ENCODE measurements at places on chromosomes 5 and 9.

- DNase-seq: no peak
Measured at GRCh38 chr5:65791712-65792673, 70.0 kb downstream of the NLN start.

DNA sequence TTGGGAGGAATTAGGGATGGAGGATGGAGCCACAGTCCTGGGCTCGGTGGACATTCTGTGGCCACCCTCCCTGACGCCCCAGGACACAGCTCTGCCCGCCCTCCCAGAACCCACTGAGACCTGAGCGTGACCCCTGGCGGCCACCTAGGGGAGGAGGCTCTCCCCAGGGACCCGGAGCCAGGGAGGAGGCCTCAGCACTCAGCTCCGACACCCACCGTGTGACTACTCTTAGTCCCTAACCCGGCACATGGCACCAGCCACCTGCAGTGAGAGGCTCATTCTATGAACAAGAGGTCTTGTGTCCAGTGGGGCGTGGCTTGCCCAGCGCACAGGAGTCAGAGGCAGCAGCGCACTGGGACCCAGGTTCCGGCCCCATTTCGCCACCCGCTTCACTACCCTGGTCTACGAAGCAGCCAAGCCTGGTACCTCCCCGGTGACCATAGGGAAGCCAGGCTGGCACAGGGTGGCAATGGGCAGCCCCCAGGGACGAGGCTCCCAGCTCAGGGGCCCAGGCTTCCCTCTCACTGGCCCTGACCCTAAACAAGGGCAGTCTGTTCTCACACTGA is 10.2 kb downstream of the SARDH start:
- DNase-seq: no peak

- no peak for DNase-seq
Measured at GRCh38 chr5:126855266-126855665, 78.3 kb downstream of the LMNB1 start.

DNA sequence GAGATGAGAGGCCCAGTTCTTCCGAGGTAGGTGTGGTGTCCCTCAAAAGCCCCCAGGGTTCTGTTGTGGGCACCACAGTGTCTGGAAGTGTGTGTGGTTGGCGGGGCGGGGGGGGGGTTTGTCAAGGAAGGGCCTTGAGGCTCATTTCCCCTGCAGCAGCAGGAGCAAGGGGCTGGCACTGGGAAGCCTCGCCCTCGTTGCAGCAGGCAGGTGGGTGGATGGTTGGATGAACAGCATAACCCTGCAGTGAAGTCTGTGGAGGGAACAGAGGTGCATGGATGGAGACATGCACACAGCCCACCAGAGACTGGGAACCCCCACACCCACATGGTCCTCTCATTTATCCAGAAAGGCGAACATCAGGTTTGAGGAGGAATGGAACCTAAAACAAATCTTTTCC is 2.0 kb upstream of the SPATA31E1 start:
- no peak for DNase-seq

DNA sequence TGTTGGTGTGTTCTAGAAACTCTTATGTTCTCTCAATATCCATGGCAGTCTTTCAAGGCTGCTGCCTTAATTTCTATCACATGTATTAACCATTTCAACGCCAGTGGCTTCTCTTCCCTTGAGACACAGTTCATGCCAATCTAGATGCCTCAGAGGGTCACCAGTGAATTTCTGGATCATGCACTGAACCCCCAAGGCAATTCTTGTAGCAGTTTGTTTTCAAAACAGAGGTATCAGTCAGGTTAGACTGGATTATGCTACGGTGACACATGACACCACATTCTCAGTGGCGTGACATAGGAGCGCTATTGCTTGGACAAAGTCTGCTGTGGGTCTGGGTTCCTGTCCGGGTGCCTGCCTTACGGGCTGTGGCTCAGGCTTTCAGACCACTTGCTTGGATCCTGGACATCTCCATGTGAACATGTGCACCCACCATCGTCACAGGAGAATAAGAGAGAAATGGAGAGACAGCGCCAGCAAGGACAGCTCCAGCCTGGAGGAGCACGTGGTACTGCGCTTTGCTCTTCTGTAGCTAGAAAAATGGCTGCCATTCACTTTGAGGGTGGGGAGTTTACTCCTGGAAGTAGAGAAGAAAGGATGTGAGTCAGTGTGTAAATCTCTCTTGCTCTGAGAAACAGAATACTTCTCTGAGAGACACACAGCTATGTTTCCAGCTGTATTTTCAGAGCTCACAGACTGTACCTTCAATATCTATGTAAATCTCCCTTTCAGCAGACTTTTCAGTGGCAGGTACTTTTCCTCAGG is 329.3 kb upstream of the ADCY2 start:
- no peak for DNase-seq
